ENCODE measurements at places on chromosomes 12 and 14.

GRCh38 chr14:74605531-74606223, 6.4 kb downstream of the LTBP2 start:
- DNase-seq = no peak

DNA sequence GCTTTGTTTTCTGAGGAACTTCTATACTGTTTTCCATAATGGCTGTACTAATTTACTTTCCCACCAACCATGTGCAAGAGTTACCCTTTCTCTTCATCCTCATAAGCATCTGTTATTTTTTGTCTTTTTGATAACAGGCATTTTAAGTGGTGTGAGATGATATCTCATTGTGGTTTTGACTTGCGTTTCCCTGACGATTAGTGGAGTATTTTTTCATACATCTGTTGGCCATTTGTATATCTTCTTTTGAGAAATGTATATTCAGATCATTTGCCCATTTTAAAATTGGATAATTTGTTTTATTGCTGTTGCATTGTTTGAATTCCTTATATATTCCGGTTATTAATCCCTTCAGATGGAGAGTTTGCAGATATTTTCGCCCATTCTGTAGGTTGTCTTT, 10.2 kb upstream of the HMGA2 start:
- no peak for DNase-seq

- DNase-seq = no peak
Measured at GRCh38 chr12:119247720-119248043, 69.0 kb downstream of the HSPB8 start.

DNA sequence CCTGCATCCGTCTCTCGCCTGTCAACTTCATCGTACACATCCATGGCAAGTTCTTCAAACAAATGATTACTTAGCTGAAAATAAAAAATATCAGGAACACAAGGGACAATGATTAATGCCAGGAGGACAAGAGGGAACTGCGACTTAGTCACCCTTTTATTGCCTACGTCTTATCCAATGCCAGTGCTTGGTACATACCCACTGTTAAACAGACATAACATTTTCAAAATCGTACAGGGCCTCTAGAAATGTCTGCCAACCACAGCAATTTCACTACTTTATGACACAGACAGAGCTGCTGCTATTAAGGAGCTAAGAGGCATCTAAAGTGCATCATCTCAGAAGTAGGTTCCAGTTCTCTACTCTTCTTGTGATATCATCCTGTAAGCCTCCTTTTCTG, 34.6 kb downstream of the GIT2 start:
- no peak for DNase-seq

DNA sequence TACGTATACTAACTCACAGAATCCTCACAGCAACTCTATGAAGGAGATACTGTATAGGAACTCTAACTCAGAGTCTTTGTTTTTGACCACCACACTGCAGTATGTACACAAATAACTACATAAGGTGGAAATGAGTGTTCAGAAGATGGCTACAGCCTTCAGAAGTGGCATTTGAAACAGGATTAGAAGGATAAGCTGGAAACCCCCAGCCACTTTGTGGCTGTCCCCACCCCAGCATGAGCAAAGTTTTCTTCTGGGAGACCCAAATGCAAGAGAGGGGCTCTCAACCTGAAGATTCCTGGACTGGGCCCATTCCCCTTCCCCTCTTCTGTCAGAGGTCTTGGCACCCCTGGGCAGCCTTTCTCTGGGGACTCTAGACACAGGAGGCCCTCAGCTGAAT, 43.2 kb upstream of the PNMA1 start:
- no peak for DNase-seq

DNA sequence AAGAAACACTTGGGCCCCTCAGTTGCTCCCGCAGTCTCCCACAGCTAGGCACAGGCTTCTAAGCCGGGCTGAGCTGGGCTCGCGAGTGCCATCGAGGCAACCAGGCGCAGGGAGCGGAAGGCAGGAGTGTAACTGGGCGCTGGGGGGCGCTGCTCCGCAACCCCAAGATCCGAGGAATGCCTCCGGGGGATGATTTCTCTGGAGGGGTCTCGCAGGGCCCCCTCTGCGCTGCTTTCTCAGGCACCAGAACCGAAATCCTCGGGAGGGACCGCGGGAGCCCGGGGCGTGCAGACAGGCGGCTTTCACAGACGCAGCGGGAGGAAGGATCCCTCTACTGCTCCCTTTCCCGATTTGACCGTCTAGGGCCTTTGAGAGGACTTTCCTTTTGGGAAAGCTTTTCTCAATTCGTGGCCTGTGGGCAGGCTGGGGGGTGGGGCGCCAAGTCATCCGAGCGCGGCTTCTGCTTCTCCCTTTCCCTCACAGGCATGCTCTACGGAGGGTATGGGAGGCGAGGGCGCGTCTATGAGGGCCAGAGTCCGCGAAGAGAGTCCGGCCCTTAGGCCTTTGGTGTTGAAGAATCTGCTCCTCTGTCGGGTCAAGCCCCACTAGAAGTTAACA, 4.3 kb upstream of the NKX2-1 start:
- DNase-seq = no peak

DNA sequence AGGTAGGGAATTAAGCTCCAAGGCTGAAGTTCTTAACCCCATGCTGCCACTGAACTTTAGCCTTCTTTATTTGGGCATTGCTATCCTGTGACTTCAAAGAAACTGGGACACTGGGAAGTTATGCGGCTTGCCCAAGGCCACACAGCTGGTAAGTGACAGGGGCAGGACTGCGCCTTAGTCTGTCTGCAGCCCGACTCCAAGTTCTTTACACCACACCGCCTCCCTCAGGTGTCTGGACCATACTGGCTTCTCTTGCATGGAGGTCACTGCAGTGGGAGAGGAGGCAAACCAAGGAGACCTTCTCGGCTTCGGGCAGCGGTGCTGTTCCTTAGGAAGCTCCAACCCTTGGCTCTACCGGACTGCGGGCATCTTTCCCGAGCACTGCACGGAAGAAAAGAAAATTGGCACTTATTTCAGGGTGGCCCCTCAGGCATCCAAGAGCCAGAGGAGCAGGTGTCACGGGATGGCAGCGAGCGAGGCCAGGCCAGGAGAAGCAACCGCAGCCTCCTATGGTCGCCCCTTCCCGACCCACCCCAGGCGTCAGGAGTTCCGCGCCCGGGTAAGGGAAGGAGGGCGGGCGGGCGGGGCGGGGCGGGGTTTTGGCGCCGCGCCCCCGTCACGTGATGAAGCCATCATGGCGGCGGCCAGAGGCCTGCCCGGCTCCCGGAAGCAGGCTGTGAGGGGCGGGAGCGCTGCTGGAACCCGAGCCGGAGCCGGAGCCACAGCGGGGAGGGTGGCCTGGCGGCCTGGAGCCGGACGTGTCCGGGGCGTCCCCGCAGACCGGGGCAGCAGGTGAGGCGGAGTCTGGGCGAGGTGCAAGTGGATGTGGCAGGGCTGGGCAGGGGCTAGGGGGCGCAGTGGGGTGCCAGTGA, 16.4 kb upstream of the ESPL1 start:
- no peak for DNase-seq

GRCh38 chr12:89073027-89073398, 279.3 kb downstream of the DUSP6 start:
- no peak for DNase-seq

DNA sequence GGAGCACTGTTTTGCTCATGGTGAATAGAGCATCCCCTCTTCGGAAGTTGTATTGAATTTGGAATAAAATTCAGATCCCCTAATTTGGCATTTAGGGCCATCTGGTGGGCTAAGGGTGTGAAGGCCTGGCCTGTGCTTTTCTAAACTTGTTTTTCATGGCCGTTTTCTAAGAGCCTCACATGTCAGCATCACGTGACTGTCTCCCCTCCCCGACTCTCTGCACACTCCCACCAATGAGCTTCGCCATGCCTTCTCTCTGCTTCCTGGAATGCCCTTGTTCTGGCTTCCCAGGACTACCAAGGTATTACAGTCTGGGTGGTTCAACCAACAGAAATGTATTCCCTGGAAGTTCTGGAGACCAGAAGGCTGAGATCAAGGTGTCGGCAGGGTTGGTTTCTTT, 85.3 kb downstream of the PRIMA1 start:
- no peak for DNase-seq

DNA sequence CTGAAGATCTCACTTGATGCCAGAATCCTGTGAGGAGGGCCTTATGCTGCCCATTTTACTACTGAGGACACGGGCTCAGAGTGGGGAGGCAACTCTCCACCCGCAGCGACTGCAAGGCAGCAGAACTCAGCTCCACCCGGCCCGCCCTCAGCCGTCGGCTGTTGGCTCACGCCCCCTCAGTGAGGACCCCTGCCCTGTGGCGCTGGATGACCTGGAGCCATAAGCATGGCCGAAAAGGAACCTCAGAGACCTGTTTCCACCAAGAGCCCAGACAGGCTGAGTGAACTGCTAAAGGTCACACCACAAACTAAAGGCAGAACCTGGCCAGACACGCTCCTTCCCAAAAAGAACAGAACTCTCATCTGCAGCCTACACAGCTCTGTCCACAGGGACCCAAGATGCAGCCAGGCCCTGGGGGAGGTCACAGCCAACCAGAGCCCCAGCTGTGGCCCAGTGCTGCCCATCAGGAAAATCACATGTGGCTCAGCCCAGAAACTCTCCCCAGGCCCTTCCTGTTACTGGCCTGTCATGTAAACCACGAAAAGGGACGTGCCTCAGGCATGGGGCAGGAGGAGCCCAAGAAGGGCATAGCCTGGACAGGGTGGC, 32.8 kb downstream of the CCNK start:
- no peak for DNase-seq

- no peak for DNase-seq
Measured at GRCh38 chr14:67276131-67276530, 34.9 kb downstream of the PALS1 start.

GRCh38 chr12:2892246-2892645, 1.6 kb downstream of the TULP3 start:
- DNase-seq = no peak

- DNase-seq = no peak
Measured at GRCh38 chr12:24084800-24085199, 135.3 kb upstream of the SOX5 start.

GRCh38 chr12:104632724-104633201, 176.0 kb downstream of the CHST11 start:
- no peak for DNase-seq

DNA sequence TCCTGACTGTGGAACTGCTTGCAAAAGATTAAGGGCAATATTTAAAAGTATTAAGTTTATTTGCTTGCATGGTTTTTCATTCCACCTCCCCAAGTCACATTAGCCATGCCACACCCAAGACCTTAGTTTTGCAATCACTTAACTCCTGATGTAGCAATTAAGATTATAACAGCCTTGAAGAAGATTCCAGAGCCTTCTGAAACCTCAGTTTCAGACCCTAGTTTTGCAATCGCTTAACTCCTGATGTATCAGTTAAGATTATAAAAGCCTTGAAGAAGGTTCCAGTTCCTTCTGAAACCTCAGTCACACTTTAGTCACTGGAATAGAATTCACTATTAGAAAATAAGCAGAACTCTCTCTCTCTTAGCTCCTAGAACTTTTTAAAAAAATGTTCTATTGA, 42.7 kb upstream of the DCN start:
- DNase-seq = no peak

- DNase-seq = no peak
Measured at GRCh38 chr12:82848845-82849244, 162.1 kb downstream of the TMTC2 start.

GRCh38 chr12:83886479-83886878, 1026.1 kb downstream of the SLC6A15 start:
- no peak for DNase-seq

DNA sequence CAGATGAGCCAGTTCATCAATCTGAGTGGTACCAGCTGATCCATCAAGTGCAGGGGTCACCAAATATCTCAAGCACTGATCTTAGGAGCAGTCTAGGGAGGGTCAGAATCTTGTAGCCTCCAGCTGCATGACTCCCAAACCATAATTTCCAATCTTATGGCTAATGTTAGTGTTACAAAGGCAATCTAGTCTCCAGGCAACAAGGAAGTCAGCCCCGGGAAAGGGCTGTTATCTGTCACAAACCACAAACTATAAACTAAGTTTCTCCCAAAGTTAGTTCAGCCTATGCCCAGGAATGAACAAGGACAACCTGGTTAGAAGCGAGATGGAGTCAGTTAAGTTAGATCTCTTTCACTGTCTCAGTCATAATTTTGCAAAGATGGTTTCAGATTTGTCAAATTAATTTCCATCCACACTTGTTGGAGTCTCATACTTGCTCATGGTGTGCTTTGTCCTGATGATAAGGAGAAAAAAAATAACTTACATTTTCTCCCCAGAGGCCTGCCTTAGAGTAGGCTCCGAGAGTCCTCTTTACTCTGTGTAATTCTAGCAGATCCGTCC, 3.9 kb upstream of the ABHD4 start:
- DNase-seq = no peak

- DNase-seq = no peak
Measured at GRCh38 chr12:54991991-54992375, 7.4 kb upstream of the TESPA1 start.

DNA sequence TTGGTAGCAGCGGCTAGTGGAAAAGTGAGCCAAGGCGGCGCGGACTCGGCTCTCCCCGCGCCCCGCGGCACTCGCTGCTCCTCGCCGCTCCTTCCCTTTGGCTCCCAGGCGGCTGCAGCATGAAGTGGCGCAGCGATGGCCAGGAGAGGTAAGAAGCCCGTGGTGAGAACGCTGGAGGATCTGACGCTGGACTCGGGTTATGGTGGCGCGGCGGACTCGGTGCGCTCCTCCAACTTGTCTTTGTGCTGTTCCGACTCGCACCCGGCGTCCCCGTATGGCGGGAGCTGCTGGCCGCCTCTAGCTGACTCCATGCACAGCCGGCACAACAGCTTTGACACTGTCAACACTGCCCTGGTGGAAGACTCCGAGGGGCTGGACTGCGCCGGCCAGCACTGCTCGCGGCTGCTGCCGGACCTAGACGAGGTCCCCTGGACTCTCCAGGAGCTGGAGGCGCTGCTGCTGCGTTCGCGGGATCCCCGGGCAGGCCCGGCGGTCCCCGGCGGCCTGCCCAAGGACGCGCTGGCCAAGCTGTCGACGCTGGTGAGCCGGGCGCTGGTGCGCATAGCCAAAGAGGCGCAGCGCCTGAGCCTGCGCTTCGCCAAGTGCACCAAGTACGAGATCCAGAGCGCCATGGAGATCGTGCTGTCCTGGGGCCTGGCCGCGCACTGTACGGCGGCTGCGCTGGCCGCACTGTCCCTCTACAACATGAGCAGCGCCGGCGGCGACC, 225.6 kb upstream of the CRY1 start:
- DNase-seq = no peak

DNA sequence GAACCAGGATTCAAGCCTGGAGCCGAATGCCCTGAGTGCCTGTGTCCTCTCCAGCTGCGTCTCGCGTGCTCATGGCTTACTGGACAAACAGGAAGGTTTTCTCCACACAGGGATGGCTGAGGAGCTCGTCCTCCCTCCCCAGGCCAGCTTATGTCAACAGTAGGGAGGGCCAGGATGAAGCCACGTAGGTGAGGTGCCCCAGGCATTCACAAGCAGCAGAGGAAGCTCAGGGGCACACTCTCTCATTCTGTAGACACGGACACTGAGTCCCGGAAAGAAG, 49.3 kb downstream of the TRPV4 start:
- DNase-seq = no peak

DNA sequence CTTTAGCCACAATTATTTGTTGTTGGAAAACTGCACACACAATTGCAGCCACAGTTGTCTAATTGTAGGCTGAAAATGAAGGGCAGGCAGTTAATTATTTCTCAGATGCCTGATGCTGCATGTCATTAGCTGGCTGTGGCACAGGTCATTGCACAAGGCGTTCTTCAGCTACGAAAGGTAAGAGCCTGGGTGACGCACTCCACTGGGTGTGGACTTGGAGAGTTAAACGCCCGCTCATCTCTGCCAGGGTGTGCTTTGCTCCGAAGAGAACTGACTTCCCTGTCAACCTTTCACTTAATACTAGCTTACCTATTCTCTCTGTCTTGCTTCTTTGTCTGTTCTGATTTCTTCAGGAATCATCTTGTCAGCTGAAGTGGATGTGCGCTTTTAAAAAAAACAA, 91.4 kb upstream of the CPM start:
- peak; percentile 85 for DNase-seq

GRCh38 chr12:129064209-129064855, 211.1 kb downstream of the GLT1D1 start:
- DNase-seq = no peak
